Ascending aorta (tissue), 2 donors: ENCODE measurements at places on chromosomes 5 and 9. TPM values are rescaled to one million over a fixed set of nuclear protein-coding genes. Genes with fewer than 3 reads are reported as not detected.

DNA sequence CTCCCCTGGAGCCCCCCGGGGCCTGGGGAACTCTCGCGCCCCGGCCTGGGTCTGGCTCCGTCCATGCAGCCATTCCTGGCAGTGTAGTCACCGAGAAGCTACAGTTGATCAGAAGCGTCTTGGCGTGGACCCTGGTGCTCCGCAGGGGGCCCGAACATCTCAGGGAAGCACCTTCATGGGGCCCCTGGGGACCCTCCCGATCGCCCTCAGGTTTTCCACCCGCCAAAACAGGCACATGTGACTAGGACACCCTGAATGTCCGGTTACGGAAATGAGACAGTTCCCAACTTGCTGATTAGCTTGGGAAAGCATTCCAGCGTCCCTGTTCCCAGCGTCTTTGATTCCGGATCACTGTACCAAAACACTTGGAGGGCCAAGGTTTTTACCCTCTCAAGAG is 472 bp downstream of the FBXO4 start:
- peak overlapping the region; percentile 77 for H3K4me3 ChIP-seq
- H3K27ac ChIP-seq, result peak overlapping the region; percentile 100
- H3K27me3 ChIP-seq, result no peaks in the 10 kb centered on the region
- peaks cover 10% of the 10 kb centered on the region for H3K4me1 ChIP-seq

The TMEM174 gene
- not detected for total RNA-seq

- H3K27me3 ChIP-seq, result no peaks in the 10 kb centered on the region
- DNase-seq, result no peak
- H3K4me1 ChIP-seq, result no peaks in the 10 kb centered on the region
- H3K4me3 ChIP-seq, result no peak overlapping the region
Measured at GRCh38 chr9:69109152-69109551, 64.9 kb upstream of the TJP2 start.

- no peak for DNase-seq
- no peaks in the 10 kb centered on the region for H3K4me1 ChIP-seq
- H3K4me3 ChIP-seq, result no peak overlapping the region
- no peaks in the 10 kb centered on the region for H3K27me3 ChIP-seq
- no peak overlapping the region for H3K27ac ChIP-seq
Measured at GRCh38 chr9:126522612-126523356, 90.9 kb upstream of the LMX1B start.

DNA sequence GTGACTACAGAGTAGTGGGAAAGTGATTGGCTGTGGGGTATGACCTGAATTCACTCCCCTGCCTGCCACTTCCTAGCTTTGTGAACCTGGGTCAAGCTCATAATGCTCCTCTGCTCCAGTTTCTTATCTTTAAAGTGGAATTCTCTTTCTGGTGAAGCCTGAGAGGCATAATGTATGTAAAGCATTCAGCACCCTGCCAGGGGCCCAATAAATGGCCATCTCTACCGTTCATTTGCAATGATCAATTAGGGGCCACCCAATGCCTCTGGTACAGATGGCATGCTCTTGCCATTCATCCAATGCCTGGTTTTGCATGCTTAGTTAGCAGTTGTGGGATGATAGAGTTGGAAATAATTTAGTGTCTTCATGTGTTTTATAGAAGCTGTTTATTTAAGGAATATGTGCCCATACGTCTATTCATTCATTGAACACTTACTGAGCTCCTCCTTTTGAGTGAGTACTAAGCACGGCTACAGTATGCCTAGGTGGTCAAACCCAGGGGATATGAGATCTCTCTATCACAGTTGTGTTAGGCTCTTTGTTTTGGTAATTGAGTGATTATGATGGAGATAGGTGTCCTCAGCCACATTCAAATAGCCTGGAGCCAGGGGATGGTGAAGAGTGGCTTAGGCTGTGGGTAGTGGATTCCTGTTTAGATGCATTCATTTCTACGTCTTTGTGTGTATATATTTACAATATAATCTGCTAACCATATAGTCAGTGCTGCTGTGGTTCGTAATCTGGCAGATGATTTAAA is 15.3 kb downstream of the ZNF462 start:
- H3K4me3 ChIP-seq, result no peak overlapping the region
- no peak for DNase-seq
- no peaks in the 10 kb centered on the region for H3K36me3 ChIP-seq
- no peak overlapping the region for H3K27ac ChIP-seq
- H3K27me3 ChIP-seq, result no peaks in the 10 kb centered on the region

DNA sequence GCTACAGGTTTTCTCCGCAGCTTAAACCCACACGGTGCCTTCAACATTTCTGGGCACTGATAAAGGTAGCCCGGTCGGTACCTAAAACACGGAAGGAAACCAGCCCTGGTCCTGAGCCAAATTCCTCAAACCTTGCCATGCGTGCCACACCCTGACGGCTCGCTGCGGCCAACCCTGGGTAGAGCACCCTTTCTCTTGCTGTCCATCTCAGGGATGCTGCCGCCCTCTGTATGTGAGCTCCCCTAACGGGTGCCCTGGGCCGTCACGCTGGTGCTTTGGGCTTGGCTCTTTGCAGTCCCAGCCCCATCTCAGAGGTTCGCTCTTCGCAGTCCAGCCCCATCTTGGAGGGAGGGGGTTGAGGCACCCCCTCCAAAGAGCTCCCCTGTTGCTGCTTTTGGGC is 43.9 kb downstream of the PNPLA7 start:
- no peaks in the 10 kb centered on the region for H3K4me1 ChIP-seq
- no peak overlapping the region for H3K4me3 ChIP-seq

GRCh38 chr9:74122661-74123060 is 374.5 kb upstream of the RORB start:
- no peaks in the 10 kb centered on the region for H3K36me3 ChIP-seq
- H3K4me3 ChIP-seq, result no peak overlapping the region
- H3K4me1 ChIP-seq, result no peaks in the 10 kb centered on the region
- H3K27ac ChIP-seq, result no peak overlapping the region
- H3K27me3 ChIP-seq, result no peaks in the 10 kb centered on the region

The PTTG1 gene
- total RNA-seq, result 8.6 TPM

DNA sequence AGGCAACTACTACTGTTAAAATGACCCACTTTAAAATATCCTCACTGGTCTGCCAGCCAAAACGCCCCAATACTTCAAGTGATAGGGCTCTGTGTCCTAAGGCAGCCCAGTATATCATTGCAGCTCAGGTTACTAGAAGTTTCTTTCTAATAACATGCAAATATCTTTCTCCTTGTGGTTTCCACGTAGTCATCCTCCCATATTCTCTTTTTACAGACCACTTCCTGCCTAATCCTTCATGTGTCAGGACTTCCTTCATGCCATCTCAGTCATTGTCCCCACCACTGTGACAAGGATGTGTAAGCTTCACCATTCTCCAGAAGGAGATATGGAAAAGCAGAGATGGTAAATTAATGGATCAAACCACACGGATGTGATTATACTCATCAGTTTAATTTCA is 813.7 kb downstream of the MAT2B start:
- no peaks in the 10 kb centered on the region for H3K27me3 ChIP-seq
- H3K27ac ChIP-seq, result no peak overlapping the region
- DNase-seq, result no peak
- H3K4me3 ChIP-seq, result no peak overlapping the region
- H3K36me3 ChIP-seq, result no peaks in the 10 kb centered on the region

The FRMD3 gene
- total RNA-seq, result 8.5 TPM
